Heart left ventricle (tissue), 16 donors: ENCODE measurements at places on chromosomes 16 and 17. TPM values are rescaled to one million over a fixed set of nuclear protein-coding genes. Genes with fewer than 3 reads are reported as not detected.

The MMP25 gene
- total RNA-seq: 0.90 TPM

The TNS4 gene
- total RNA-seq: 0.16 TPM

The OR1F1 gene
- total RNA-seq: not detected

The GINS2 gene
- 0.81 TPM for total RNA-seq
